Right cardiac atrium (tissue), 5 donors: ENCODE measurements at places on chromosomes 16 and 17.
A peak's percentile ranks its signal among the peaks of the same experiment; 100 is the strongest.

GRCh38 chr17:30921544-30922196 lies at the start of gene ADAP2:
ADAP2 (plus strand) TSS chr17:30921945; CDS start chr17:30922015, 70 bp downstream.
- peak; percentile 86 for DNase-seq

- no peak for DNase-seq
These were observed 754.6 kb upstream of the EEF2KMT start for GRCh38 chr16:5852151-5852550.

GRCh38 chr16:60655514-60656153 lies 1380.6 kb downstream of the CDH8 start:
- DNase-seq, result no peak

GRCh38 chr16:11071829-11072228 lies 127.5 kb downstream of the CLEC16A start:
- no peak for DNase-seq

- no peak for DNase-seq
These were observed 166.0 kb upstream of the GSE1 start for GRCh38 chr16:85446951-85447692.
